ENCODE measurements at places on chromosomes 3 and 15.

- no peak for DNase-seq
Observed at GRCh38 chr3:184575701-184576100, 14.1 kb downstream of the EPHB3 start.

- peak; percentile 45 for DNase-seq
Observed at GRCh38 chr3:14517601-14518431, 22.3 kb downstream of the GRIP2 start.

DNA sequence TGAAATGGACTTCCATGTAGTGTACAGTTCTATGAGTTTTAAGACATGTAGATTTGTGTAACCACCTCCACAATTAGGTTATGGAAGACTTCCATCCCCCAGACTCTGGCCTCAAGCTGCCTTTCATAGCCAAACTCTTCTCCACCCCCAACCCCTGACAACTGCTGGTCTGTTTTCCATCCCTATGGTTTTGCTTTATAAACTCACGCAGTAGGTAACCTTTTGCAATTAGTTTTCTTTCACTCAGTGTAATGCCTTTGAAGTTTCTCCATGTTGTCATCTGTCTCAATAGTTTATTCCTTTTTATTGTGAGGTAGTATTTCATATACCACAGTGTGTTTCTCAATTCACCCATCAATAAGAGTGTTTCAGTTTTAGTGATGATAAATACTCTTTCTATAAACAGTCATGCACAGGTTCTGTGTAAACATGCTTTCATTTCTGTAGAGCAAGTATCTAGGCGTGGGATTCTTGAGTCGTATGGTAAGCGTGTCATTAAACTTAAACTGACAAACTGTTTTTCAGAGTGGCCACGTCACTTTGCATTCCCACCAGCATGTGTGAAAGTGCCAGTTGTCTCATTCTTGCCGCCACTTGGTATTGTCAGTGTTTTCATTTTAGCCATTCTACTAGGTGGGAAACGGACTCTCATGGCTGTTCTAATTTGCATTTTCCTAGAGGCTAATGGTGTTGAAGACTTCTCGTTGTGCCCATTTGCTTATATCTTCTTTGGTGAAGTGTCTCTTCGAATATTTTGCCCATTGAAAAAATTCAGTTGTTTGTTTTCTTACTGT is 47.3 kb upstream of the ALDH1A3 start:
- no peak for DNase-seq

DNA sequence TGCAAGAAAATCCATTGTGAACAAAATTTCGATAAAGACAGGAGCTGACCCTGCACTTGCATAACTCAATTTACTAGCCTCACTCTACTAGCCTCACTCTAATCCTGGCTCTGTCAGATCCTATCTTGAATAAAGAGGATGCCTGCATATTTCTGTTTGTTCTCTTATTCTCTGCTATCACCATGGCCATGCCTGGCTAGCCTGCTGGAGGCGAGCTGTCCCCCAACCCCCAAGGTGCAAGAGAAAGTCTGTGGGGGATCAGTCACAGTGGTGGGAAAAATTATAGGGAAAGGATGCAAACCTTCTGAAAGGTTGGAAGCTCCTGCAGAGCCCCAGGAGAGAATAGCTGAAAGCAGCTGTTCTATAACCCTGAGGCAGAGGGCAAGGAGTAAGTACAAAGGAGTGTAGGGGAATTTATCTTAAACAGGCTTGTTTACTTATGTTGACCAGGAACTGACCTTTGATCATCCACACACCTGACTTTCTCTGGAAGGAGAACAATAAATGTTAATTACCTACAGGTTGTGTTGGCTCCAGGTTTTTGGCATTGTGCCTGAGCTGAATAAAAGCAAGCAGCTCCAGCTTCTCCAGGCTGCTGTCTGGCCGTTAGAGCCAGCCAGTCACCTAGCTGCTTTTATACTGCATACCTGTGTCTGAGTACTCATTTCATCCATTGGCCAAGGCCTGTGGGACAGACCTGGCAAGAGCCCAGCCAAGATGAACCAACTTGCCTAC is 137.7 kb upstream of the RASGRP1 start:
- DNase-seq = no peak

Measured in endodermal cell (in vitro differentiated cells).